Astrocyte (in vitro differentiated cells and primary cell): ENCODE measurements at places on chromosomes 4 and X. TPM values are rescaled to one million over a fixed set of nuclear protein-coding genes. Genes with fewer than 3 reads are reported as not detected.
A peak's percentile ranks its signal among the peaks of the same experiment; 100 is the strongest.

- no peak overlapping the region for H3K4me3 ChIP-seq
- H3K27ac ChIP-seq = no peak overlapping the region
- H3K4me1 ChIP-seq = no peaks in the 10 kb centered on the region
These were observed 42.3 kb downstream of the RBM47 start for GRCh38 chr4:40587351-40587750.

GRCh38 chrX:70478526-70479245, 34.1 kb downstream of the DLG3 start:
- H3K27ac ChIP-seq = peak overlapping the region; percentile 95
- peak overlapping the region; percentile 47 for H3K4me3 ChIP-seq
- no peaks in the 10 kb centered on the region for H3K36me3 ChIP-seq

Gene RPS6KA6
- 7.1 and 8.5 TPM in 2 replicates for total RNA-seq

- peak; percentile 64 for DNase-seq
- H3K27ac ChIP-seq = no peak overlapping the region
- no peaks in the 10 kb centered on the region for H3K4me1 ChIP-seq
- no peak overlapping the region for H3K4me3 ChIP-seq
- H3K36me3 ChIP-seq = no peaks in the 10 kb centered on the region
- no peaks in the 10 kb centered on the region for H3K27me3 ChIP-seq
These were observed 147.4 kb upstream of the RPS6KA3 start for GRCh38 chrX:20414066-20414465.

- no peaks in the 10 kb centered on the region for H3K36me3 ChIP-seq
- no peak overlapping the region for H3K4me3 ChIP-seq
- H3K27ac ChIP-seq = no peak overlapping the region
- no peaks in the 10 kb centered on the region for H3K4me1 ChIP-seq
- DNase-seq = peak; percentile 0
These were observed 893.9 kb downstream of the PCDH7 start for GRCh38 chr4:31613946-31614623.

Gene UGT2B15
- total RNA-seq = not detected in 2 replicates

DNA sequence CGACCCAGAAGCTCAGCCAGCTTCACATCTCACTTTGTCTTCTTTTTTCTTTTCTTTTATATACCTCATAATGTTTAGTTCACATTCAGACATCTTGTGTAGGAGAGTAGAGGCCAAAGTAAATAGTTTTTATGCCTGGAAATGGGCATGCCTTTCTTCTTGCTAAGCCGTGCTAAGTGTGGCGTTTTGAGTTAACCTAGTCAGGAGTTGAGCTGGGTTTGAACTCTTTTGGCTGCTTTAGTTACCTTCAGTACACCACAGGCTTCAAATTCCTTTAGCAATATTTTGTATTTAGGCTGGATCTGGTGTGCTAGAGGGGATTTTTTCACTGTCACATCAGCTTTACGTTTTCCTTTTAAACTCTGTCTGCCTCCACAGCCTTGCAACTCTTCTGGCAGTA, 300.8 kb downstream of the ZNF674 start:
- H3K4me3 ChIP-seq = no peak overlapping the region
- no peaks in the 10 kb centered on the region for H3K27me3 ChIP-seq
- DNase-seq = peak; percentile 65
- no peaks in the 10 kb centered on the region for H3K36me3 ChIP-seq

DNA sequence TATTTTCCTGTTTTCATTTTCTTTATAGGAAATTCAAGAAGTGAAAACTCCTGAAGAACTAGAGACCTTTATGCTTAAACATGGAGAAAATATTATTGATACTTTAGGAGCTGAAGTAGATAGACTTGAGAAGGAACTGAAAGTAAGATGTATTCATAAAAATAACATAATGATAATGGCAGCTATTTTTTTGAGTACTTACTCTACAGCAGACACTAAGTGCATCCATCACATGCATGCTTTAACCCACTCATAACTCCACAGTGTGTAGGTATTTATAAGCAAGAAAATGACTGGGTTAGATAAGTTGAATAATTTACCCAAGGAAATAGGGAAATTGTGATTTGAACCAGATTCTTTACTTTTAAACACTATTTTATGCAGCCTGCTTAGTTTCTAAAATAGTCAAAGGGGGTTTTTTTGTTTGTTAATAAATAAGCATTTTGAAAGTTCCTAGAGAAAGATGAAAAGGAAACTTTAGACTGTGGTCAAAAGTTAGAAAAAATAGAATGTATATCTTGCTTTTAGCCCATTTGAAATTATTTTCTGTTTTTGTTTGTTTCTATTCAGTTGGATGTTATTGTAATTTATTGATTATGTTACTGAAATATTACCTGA, 74.2 kb downstream of the BEND4 start:
- no peaks in the 10 kb centered on the region for H3K27me3 ChIP-seq
- H3K36me3 ChIP-seq = peaks cover 10% of the 10 kb centered on the region
- no peaks in the 10 kb centered on the region for H3K4me1 ChIP-seq
- no peak for DNase-seq

Gene PPP4R3C
- not detected in 2 replicates for total RNA-seq

- H3K27me3 ChIP-seq = no peaks in the 10 kb centered on the region
- no peaks in the 10 kb centered on the region for H3K4me1 ChIP-seq
- H3K4me3 ChIP-seq = no peak overlapping the region
- DNase-seq = no peak
These were observed 96.1 kb upstream of the FAM9B start for GRCh38 chrX:9130031-9130430.

GRCh38 chr4:140448830-140449229, 21.4 kb upstream of the CLGN start:
- no peaks in the 10 kb centered on the region for H3K4me1 ChIP-seq
- H3K36me3 ChIP-seq = no peaks in the 10 kb centered on the region
- no peak overlapping the region for H3K27ac ChIP-seq
- no peaks in the 10 kb centered on the region for H3K27me3 ChIP-seq

GRCh38 chr4:20376070-20376469, 124.4 kb downstream of the SLIT2 start:
- H3K27ac ChIP-seq = no peak overlapping the region
- H3K36me3 ChIP-seq = no peaks in the 10 kb centered on the region
- no peak overlapping the region for H3K4me3 ChIP-seq

- H3K4me3 ChIP-seq = no peak overlapping the region
- peak; percentile 36 for DNase-seq
- H3K27me3 ChIP-seq = no peaks in the 10 kb centered on the region
- no peak overlapping the region for H3K27ac ChIP-seq
These were observed 62.7 kb downstream of the SLC9A6 start for GRCh38 chrX:136047969-136048368.

- no peaks in the 10 kb centered on the region for H3K27me3 ChIP-seq
- H3K27ac ChIP-seq = no peak overlapping the region
- H3K4me3 ChIP-seq = no peak overlapping the region
- H3K36me3 ChIP-seq = no peaks in the 10 kb centered on the region
- no peaks in the 10 kb centered on the region for H3K4me1 ChIP-seq
These were observed 168.9 kb downstream of the GPAT3 start for GRCh38 chr4:83704786-83705185.

Gene THAP6
- total RNA-seq = 17.0 and 20.6 TPM in 2 replicates

DNA sequence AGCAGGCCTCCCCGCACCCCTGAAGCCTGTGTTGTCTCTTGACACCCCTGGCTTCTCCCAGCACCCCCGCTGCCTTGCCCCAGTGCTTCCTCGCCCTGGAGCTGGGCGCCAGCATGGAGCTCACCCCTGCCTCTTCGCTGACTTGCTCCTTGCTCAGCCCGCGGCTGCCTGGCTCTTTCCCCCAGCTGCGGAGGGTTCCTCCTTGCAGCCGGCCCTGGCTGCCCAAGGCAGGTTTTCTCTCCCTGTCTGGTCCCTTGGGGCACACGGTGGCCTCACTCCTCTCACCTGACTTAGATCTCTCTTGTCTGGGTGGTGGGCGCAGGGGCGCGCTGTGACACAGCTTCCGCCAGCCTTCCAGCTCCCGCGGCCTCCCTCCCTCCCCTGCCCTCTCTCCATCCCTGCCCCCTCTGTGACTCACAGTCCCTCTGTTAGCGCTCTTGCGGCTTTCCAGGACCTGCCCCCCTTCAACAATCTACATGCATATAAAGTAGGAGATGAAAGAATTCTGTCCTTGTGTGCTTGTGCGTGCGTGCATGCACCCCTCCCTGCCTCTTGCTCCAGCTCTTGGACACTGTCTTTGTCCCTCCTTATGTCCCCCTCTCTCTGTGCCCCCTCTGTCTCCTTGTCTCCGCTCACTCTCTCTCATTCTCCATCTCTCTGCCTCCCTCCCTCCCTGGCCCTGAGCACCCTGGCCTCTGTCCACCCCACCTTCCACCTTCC, 2.2 kb downstream of the PLXNB3 start:
- no peaks in the 10 kb centered on the region for H3K27me3 ChIP-seq
- no peaks in the 10 kb centered on the region for H3K36me3 ChIP-seq
- H3K4me1 ChIP-seq = peaks cover 25% of the 10 kb centered on the region
- H3K27ac ChIP-seq = peak overlapping the region; percentile 68

GRCh38 chr4:68249434-68249833, 3.9 kb upstream of the TMPRSS11B start:
- H3K27ac ChIP-seq = no peak overlapping the region
- H3K4me3 ChIP-seq = no peak overlapping the region
- DNase-seq = no peak
- H3K36me3 ChIP-seq = no peaks in the 10 kb centered on the region
- H3K27me3 ChIP-seq = no peaks in the 10 kb centered on the region
- no peaks in the 10 kb centered on the region for H3K4me1 ChIP-seq

Gene GABRQ
- 0.41 and 0.43 TPM in 2 replicates for total RNA-seq

DNA sequence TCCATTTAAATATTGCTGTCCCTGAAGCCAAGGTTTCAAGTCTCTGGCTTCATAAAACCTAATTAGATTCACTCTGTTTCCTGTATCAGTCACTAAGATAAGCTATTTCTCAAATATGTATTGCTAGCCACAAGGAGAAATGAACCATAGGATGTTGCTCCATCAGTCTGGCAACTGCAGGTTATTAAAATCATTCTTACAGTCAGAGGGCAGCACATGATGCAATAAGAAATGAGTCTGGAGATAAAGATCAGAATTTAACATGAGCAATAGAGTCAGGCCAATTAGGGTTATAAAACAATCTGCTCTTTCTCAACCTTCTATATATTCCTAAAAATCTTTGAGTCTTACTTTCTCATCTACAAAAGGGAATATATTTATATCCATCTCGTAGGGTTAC, 7.2 kb downstream of the PRKG2 start:
- no peak overlapping the region for H3K4me3 ChIP-seq
- peak; percentile 59 for DNase-seq
- no peak overlapping the region for H3K27ac ChIP-seq
- peaks cover 8% of the 10 kb centered on the region for H3K27me3 ChIP-seq
- no peaks in the 10 kb centered on the region for H3K4me1 ChIP-seq

Gene ABLIM2
- total RNA-seq = 0.36 and 0.50 TPM in 2 replicates
